ENCODE measurements at places on chromosomes 1 and 21.

- no peak overlapping the region for H3K4me3 ChIP-seq
- H3K4me1 ChIP-seq, result no peaks in the 10 kb centered on the region
- H3K27ac ChIP-seq, result no peak overlapping the region
- no peak for DNase-seq
- H3K36me3 ChIP-seq, result no peaks in the 10 kb centered on the region
Observed at GRCh38 chr1:160767395-160768294, 28.3 kb upstream of the LY9 start.

DNA sequence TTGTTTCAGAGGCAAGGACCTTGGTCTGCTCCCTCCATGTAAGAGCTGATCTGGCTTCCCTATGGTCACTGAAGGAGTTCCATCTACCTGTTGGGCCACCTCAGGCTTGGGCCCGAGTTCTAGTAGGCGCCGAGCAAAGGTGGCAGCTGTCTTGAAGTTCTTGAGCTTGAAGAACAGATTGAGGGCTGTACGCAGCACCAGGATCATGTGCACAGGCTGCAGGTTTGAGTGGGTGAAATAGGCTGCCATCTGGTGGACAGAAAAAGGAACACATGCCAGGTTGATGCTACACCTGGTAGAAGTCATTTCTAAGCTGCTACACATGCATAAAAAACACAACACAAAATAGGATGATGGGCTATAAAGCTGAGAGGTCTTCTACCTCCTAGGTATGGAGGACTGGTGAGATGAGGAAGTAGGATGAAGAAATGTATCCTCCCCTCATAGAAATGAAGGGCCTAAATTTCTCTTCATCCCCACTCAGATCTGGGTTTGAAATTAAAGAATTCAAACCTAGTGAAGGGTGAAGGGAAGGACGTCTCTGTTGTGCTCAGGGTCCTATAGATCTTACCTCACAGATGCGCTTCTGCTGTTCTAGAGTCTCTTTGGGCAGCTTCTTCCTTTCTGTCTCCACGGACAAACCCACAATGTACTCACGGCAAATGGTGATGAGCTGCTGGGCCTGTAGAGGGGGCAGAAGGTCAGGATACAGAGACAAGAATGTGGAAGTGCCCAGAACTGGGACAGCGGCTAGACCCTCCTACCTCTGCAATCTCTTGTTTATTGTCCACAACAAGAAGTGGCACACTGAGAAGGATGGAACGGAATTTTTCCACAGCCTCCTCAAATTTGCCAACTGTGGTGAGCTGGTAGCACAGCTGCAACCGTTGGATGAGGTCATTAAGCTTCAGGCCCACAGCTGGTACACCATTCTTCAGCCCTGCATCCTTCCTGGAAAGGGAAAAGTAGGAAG lies 6.6 kb upstream of the PEX19 start:
- no peaks in the 10 kb centered on the region for H3K27me3 ChIP-seq
- no peaks in the 10 kb centered on the region for H3K4me1 ChIP-seq
- DNase-seq, result peak; percentile 66
- H3K36me3 ChIP-seq, result peaks cover 27% of the 10 kb centered on the region
- H3K4me3 ChIP-seq, result no peak overlapping the region
- H3K27ac ChIP-seq, result no peak overlapping the region

DNA sequence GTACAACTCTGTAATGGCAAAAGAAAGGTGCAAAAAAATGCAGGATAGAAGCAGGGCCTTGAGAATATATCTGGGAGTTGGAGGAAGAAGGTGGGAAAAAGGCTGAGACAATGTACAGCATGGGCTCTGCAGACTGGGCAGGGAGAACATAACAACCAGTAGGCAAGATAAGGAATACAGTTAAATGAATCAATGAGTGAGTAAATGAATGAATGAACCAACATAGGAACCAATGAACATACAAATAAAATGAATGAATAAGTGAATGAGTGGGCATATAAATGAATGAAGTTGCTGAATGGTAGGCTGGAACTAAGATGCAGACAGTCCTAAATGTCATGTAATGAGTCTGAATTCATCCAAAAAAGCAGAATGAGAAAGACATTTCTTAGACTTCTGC lies 370.6 kb downstream of the SMYD3 start:
- no peak overlapping the region for H3K4me3 ChIP-seq
- H3K27ac ChIP-seq, result no peak overlapping the region
- no peak for DNase-seq

GRCh38 chr21:41879190-41879998 lies at the start of gene PRDM15:
PRDM15 (minus strand) TSS chr21:41879344; CDS start chr21:41860363, 18,981 bp downstream.
- peak within 1 kb of the TSS; percentile 83 for H3K4me3 ChIP-seq
- peaks cover 8% of the 10 kb centered on the region for H3K4me1 ChIP-seq
- H3K27me3 ChIP-seq, result no peaks in the 10 kb centered on the region

All from neural progenitor cell (in vitro differentiated cells).